Skeletal muscle cell (primary cell): ENCODE measurements at places on chromosomes 12 and 14.

- DNase-seq = no peak
Observed at GRCh38 chr14:64465191-64465822, at the start of gene AKAP5. AKAP5 (plus strand) TSS chr14:64465499; CDS start chr14:64468395, 2,896 bp downstream.

DNA sequence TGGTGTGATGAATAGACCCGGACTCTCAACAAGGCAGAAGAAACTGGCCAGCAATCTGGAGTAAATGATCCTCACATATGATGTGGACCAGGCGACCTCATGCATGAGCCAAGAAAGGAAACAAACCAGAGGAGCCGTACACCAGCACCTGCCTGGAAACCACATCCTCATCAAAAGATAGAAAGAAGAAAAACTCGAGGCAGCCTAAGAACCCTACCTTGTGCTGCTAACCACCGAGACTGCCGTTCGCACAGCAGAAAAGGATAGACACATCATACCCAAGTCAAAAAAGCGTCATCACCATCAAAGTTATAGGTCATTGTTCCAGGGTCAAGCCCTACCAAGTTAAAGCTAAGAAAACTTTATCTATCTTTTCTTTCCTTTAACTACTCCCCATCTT is 66.7 kb downstream of the RESF1 start:
- DNase-seq = no peak

GRCh38 chr14:59359431-59360124 is 105.6 kb downstream of the GPR135 start:
- DNase-seq = no peak

GRCh38 chr12:15116086-15116485 is 105.1 kb downstream of the RERG start:
- no peak for DNase-seq

DNA sequence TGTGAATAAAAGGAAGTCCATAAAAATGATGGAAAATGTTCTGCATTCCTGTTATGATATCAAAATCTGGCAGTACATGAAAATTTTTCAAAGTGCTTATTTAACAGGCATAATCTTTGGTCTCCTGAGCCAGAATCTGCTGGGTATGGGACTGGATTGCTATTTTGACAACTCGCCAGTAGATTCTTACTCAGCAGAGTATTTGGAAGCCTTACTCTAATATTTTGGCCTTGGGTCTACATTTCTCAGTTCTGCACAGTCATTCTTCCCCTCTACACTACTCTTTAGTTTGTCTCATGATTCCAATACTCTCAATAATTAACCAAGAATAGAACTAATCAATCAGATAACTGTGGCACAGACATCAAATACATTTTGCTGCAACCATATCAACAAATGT is 1.1 kb upstream of the SLCO1B1 start:
- no peak for DNase-seq

- DNase-seq = no peak
Observed at GRCh38 chr12:88245905-88246304, 103.8 kb downstream of the TMTC3 start.

GRCh38 chr12:52197371-52198231 is 5.8 kb upstream of the KRT80 start:
- DNase-seq = no peak

- peak; percentile 39 for DNase-seq
Observed at GRCh38 chr12:49776413-49776812, 35.1 kb downstream of the TMBIM6 start.

GRCh38 chr12:3160081-3160480 is 82.9 kb downstream of the TSPAN9 start:
- no peak for DNase-seq

- no peak for DNase-seq
Observed at GRCh38 chr14:99753225-99754140, 39.7 kb upstream of the EML1 start.

GRCh38 chr12:30120522-30120921 is 336.8 kb upstream of the TMTC1 start:
- DNase-seq = no peak

- no peak for DNase-seq
Observed at GRCh38 chr12:71576496-71576895, 87.2 kb downstream of the ZFC3H1 start.
